Activated CD4-positive, alpha-beta T cell treated with anti-CD3 and anti-CD28 coated beads, Interleukin-2, amount 10 ng/mL, durations not matched to agents 24 days and 14 days (primary cell): ENCODE measurements at places on chromosomes 6 and 20.

- no peak for DNase-seq
Observed at GRCh38 chr6:143068001-143068400, 7.3 kb downstream of the AIG1 start.

DNA sequence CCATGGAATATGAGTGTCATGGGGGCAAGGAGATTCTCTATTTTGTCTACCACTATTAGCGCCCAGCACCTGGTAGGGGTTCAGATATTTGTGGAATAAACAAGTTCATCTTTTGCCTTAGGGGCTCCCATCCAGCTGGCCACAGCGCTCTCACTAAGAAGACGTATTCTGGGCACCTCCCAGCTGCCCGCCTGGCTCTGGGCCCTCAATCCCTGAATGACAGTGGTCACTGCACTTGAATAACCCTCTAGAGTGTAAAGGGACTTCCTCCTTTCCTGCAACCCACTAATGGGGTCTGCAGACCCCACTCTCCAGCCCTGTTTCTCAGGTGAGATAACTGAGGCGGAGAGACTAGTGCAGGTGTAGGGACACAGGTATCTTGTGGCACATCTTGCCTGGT is 36.2 kb downstream of the SNX5 start:
- DNase-seq: no peak

- no peak for DNase-seq
Observed at GRCh38 chr6:132719736-132720448, 6.0 kb upstream of the VNN1 start.

DNA sequence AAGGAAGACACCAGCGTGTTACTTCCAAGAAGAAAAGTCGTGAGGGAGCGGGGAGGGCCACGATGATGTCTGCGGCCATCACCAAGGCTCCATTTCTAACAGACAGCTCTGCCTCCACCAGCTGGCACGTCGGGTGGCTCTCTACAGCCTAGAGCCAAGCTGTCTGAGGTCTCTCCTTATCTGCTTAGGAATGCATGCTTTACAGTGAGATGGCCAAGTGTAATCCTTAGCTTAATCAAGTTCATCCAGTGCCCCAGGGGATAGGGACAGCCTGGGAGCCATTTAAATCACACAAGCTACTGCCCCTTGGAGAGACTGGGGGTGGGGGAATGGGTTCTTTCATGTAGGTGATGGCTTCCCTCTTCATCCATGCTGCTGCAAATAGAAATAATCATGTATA is 213.8 kb upstream of the CST7 start:
- DNase-seq: peak; percentile 41

GRCh38 chr20:11060423-11061185 is 386.8 kb upstream of the JAG1 start:
- no peak for DNase-seq

DNA sequence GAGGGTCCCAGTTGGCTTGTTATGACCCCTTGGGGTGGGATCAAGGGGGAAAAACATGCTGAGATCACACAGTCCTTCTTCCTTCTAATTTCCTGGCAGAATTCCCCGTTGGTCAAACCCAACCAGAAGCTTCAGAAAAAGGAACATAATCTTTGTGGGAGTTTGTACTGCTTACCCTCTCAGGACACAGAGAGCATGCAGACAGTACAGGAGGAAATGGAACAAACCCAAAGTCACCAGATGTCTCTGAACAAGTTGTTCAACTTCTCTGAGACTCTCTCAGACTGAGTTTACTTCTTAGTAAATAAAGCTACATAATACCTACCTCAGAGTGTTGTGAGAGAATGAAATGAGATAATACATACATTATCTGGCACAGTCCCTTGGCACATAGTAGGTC is 181.1 kb upstream of the TSHZ2 start:
- DNase-seq: no peak
